ENCODE measurements at places on chromosomes 5 and 9.

DNA sequence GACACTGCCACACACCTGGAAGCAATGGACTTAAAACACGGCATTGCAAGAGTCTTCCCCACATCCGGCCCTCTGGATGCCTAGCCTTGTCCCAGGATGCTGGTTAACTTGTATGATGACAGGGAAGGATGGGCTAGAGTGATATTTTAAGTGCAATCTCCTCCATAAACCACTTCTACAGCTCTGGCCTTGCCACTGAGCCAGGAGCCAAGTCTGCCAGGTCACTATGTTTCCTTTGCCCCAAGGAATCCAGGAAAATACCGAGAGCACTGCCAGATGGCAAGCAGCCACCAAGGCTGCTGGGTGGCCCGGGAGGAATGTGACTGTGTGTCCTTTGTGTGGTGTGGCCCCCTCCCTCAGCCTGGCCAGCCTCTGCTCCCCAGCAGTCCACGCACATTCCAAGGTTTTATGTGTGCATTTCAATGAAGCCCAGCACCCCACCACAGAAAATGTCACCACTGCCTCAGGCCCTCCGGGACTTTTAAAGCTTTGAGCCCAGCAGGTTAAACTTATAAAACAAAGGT is 106.0 kb downstream of the FRMD3 start:
- DNase-seq = no peak

DNA sequence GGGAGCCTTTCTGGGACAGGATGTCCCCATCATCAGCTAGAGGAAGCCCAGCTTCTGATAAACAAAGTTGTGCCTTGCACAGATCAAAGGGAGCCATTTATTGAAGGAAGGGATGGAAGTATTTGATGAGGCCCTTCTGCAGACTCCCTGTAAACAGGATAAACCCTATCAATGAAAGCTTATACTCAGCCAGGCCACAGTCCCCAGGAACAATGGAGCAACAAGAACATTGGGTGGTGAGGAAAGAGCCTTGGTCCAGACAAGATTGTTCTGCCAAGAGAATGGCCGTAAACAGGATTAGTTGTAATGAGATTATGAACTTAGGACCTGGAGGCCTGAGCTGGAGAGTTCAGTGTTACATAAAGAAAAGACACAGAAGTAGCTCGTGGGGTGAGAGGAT is 40.5 kb upstream of the LIFR start:
- DNase-seq = no peak

GRCh38 chr5:150723845-150724244 is 23.0 kb upstream of the RBM22 start:
- no peak for DNase-seq

DNA sequence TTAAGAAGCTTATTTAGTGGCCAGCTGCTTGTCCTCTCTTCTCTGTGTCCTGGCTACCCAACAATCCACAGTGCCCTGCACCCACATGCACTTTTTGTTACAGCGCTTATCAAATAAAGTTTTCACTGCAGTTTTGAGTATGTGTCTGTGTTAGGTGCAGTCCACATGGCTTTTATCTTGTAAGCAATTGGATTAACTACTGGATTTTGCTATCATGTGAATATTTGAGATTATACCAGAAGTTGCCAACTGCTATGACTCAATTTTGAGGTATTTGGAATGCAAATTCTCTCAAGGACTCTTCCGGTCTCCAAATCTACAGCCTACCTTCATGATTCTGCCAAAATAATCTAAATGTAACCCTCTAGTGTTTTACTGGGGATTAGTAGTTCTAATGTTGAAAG is 690.2 kb downstream of the NR2F1-AS1 start:
- no peak for DNase-seq

DNA sequence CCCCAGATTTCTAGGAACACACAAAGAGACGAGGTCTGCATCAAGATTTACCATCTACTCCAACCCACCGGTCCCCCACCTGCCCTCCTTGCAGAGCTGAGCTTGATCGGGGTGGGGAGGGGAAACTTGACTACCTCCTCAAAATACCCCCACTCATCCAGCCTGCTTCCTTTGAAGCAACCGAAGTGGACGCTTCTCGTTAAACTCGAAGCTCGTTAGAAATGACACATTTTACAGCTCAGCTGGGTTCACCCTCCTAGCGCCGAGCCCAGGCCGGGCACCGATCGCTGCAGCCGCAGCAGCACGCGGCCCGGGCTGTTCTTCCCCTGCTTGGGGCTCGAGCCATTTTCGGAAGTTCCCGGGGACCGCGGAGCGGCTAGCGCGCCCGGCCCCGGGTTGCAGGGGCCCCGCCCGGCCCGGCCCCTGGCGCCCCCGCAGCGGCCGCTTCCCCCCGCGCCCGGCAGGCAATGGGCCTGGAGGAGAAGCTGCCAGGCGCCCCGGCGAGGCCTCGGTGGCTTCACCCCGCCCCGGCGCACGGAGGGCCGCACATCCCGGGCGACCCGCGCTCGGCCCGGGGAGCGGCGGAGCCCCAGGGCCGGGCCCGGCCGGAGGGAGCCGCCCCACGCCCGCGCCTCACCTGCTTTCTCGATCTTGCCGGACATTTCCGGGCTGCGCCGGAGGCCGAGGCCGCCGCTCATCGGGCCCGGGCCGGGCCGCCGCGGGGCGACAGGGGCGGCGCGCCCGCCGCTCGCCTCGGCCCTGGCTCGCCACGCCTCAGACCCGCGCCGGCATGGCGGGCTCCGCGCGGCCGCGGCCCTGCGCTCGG is 530 bp downstream of the RAPGEF1 start:
- DNase-seq = peak; percentile 29

DNA sequence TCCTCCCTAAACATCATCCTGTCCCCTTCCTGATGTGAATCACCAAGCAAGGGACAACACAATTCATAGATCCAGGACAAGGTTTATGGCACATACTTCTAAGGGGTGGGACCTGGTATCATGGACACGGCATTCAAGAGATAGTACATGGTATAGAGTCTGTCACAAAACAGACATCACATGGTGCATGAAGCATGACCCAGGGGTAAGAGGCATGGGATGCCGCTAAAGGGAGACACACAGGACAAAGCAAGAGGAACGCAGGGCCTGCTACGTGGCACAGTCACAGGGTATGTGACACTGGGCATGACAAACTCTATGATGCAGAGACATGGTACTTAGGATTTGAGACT is 20.7 kb downstream of the GSN start:
- DNase-seq = no peak

- DNase-seq = no peak
Observed at GRCh38 chr9:128705051-128705965, 3.0 kb downstream of the PKN3 start.

GRCh38 chr5:179772351-179772750 is 21.4 kb upstream of the LTC4S start:
- no peak for DNase-seq

DNA sequence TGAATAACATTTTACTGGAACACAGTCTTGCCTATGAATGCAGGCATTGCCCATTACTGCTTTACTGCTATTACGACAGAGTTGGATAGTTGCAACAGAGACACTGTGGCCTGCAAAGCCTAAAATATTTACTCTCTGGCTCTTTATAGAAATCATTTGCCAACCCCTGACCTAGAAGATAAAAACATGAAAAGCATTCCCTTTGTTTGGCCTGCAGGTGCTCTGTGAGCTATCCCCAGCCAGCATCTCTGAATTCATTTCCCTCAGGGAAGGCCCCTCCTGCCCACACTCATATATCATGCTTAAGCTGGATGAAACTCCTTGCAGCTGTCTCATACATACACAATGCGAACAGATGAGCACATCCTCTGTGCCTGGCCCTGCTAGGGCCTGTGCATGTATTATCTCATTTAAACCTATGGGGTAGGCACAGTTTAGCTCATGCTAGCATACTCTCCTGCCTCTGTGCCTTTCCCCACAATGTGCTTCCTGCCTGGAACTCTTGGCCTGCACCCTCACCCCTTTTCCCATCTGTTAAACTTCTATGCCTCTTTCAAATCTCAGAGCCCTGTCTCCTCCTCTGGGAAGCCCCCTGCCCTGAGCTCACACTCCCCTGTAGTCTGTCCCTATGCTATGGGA is 193.1 kb downstream of the PAX5 start:
- peak; percentile 32 for DNase-seq

DNA sequence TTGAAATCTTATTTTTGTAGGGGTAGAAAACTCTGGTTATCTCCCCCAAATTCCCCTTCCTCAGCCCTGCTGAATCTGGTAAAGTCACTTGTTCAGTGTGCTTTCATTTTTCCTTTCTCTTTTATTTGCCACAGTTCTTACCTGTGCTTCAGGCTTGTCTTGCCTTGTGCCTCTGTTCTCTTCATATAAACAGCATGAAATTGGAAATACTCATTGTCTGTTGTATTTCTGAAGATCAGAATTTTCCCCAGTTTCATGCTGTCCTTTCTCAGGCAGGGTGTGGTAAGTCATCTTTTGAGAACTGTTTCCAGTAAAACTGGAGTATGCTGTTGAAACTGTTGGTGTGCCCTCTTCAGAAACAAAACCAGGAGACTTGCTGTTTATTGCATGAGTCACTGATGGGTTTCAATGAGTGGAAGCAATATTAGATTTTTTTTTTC is 7.0 kb downstream of the PAM start:
- DNase-seq = no peak

- DNase-seq = no peak
Observed at GRCh38 chr9:98425079-98425478, 169.6 kb upstream of the TBC1D2 start.

GRCh38 chr9:14389657-14390056 is 75.7 kb upstream of the NFIB start:
- no peak for DNase-seq

DNA sequence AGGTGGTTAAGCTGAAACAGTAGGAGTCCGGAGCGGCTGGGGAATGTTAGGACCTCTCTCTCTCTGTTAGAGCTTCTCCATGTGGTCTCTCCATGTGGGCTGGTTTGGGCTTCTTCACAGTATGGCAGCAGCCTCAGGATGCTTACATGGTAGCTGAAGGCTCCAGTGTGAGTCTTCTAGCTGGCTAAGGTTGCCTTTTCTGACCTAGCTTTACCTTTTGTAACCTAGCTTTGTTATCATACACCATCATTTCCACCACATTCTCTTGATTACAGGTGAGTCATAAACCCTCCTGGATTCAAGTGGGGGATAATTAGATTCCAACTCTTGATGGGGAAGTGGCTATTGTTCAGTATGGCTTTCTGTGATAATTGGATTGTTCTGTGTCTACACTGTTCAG is 98.5 kb downstream of the MTREX start:
- DNase-seq = peak; percentile 14

DNA sequence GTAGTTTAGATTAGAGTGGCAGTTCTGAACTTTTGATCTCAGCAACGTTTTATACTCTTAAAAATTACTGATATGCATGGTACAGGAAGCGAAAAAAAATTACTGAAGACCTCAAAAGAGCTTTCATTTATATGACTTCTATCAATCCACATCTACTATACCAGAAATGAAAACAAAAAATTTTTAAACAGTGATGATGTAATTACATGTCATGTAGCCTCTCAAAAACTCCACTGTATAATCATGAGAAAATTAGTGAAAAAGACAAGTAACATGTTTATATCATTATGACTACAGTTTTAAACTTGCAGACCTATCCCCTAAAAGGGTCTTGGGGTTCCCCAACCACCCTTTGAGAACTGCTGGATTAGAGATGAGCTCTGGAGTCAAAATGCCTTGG is 9.3 kb downstream of the DNAJC18 start:
- no peak for DNase-seq

- no peak for DNase-seq
Observed at GRCh38 chr5:82828211-82828610, 249.0 kb downstream of the TMEM167A start.

- no peak for DNase-seq
Observed at GRCh38 chr5:177154003-177154643, 20.6 kb downstream of the NSD1 start.

- peak; percentile 5 for DNase-seq
Observed at GRCh38 chr9:77876091-77876490, 155.5 kb downstream of the GNAQ start.

DNA sequence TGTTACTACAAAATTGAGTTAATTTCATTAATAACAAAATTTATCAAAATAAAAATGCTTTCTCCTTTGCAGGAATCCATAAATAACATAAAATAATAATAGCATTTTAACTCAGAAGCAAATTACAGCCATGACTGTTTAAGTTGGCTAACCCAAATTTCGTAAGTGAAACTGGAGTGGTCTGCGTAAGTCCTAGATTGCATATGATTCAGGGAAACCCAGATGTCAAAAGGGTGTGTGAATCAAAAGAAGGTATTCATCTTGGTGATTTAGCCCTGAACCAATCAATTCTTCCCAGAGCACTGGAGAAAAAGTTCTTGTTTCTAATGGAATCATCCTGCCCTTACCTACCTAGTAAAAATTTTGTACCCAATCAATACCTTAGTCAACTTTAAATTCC is 547.6 kb downstream of the RAB3C start:
- DNase-seq = no peak

DNA sequence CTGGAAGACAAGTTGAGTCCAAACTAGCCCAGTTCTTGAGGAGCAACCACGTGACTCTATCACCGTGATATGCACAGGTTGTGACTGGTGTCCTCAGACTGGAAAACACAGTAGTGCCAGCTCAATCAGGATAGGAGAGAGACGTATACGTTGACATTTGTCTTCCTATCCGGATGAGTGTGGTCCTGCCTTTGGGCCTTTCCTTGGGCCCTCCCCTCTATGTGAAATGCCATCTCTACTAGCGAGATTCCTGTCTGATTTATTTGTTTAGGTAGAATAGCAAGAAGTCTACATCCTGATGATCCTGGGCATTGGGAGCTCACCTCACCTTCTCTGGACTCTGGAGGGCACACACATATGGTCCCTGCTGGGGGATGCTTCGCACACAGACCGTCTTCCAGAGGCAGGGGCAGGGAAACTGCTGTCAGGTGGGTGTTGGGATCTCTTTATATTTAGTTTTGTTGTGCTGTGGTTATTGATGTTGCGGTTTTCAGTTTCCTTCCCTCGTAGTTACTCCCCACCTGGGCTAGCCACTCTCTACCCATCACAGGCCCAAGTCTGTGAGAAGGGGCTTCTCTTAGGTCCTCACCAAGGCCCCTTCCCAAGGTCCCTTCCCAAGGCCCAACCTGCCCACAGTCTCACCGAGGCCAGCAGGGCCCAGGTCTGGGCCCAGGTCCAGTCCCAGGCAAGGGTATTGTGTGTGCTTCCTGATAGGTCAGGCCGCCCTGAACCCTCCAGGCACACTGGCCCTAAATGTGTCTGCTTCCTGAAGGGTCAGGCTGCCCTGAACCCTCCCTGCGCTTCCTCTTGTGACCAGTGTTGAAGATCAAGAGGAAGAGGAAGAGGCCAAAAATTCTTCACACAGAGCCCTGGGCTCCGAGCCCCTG is 19.0 kb upstream of the SPINK4 start:
- DNase-seq = no peak

GRCh38 chr5:95718203-95718602 is 12.9 kb upstream of the RHOBTB3 start:
- DNase-seq = no peak

- DNase-seq = no peak
Observed at GRCh38 chr9:92807031-92807756, 42.6 kb upstream of the BICD2 start.

DNA sequence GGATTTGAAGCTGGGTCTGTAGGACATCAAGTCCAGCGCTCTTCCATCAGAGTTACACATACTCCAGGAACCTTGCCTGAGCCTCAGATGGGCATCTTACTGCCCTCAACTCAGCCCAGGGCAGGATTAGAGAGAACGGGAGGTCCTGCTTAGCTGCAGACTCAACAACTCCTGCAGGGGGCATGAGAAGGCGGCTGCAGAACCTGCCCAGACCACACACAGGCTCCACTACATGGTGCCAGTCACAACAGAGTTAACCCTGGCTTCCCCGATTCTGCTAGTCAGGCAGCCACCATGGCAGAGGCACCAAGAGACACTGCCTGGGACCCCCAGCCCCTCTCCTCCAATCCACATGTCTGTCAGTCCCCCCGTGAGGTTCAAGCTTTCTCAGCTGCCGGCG is 23.9 kb upstream of the CPLX2 start:
- no peak for DNase-seq
